ENCODE measurements at places on chromosomes 7 and 10.

- peak overlapping the region; percentile 75 for H3K4me3 ChIP-seq
- peaks cover 14% of the 10 kb centered on the region for H3K4me1 ChIP-seq
- no peaks in the 10 kb centered on the region for H3K36me3 ChIP-seq
- no peak overlapping the region for H3K27ac ChIP-seq
- H3K27me3 ChIP-seq = peaks cover 8% of the 10 kb centered on the region
Measured at GRCh38 chr7:159030490-159031134, 114.1 kb downstream of the VIPR2 start.

DNA sequence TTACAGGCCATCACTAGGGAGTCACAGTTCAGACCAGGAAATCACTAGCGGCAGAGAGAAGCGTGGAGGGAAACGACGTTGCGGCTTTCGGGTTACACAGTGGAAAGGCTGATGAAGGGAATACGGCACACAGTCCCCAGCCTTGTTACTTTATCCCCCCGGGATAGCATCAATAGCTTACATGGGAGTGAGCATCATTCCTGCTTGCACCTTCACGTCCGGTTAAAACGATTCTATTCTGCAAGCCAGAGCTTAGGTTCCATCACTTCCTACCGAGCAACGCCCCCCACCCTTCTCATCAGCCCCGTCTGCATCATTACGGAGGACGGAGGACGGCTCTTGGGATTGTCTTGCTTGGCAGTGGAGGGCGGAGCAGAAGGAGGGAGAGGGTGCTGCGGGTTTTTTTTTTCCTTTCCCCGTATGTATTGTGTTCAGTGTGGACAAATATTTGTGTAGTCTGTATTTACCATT, 124.9 kb downstream of the CLEC2L start:
- no peak for DNase-seq
- peaks cover 5% of the 10 kb centered on the region for H3K36me3 ChIP-seq
- peaks cover 63% of the 10 kb centered on the region for H3K4me1 ChIP-seq
- H3K4me3 ChIP-seq = peak overlapping the region; percentile 30
- H3K27me3 ChIP-seq = no peaks in the 10 kb centered on the region

DNA sequence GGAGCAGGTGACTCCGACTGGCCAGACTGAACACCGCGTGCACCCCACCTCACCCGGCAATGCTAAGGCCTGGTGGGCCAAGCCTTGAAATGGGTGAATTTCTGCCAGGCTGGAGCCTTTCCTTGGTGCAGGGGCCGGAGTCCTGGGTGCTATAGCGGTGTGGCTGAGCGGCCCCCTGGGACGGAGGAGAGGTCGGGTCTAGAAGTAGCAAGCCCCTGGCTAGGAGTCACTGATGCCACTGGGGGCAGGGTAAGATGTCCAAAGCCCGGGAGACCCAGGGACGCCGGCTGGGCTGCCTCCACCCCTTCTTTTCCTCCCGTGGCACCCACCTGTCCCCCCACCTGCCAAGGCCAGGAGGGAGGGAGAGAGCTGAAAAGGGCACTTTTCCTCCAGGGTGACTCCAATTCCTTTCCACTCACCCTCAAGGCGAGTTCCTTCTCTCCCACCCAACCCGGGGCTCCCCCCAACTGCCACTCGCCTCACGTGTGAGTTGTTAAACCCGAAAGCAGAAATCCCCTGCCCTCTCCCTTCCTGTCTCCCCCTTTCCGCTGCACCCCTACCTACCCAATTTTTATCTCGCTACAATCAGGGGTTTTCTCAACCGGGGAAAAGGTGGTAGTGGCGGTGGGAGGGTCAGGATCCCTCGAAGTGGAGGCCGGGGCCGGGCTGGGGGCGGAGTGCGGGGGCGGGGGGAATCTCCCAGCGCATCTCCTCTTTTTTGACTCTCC, 6.0 kb upstream of the GATA3 start:
- no peak for DNase-seq
- peaks cover 77% of the 10 kb centered on the region for H3K27me3 ChIP-seq
- H3K4me1 ChIP-seq = peaks cover 13% of the 10 kb centered on the region

- H3K4me3 ChIP-seq = no peak overlapping the region
- no peak overlapping the region for H3K27ac ChIP-seq
- peaks cover 3% of the 10 kb centered on the region for H3K36me3 ChIP-seq
- no peaks in the 10 kb centered on the region for H3K4me1 ChIP-seq
- H3K27me3 ChIP-seq = peaks cover 29% of the 10 kb centered on the region
Measured at GRCh38 chr10:126373147-126373546, 15.1 kb downstream of the ADAM12 start.

DNA sequence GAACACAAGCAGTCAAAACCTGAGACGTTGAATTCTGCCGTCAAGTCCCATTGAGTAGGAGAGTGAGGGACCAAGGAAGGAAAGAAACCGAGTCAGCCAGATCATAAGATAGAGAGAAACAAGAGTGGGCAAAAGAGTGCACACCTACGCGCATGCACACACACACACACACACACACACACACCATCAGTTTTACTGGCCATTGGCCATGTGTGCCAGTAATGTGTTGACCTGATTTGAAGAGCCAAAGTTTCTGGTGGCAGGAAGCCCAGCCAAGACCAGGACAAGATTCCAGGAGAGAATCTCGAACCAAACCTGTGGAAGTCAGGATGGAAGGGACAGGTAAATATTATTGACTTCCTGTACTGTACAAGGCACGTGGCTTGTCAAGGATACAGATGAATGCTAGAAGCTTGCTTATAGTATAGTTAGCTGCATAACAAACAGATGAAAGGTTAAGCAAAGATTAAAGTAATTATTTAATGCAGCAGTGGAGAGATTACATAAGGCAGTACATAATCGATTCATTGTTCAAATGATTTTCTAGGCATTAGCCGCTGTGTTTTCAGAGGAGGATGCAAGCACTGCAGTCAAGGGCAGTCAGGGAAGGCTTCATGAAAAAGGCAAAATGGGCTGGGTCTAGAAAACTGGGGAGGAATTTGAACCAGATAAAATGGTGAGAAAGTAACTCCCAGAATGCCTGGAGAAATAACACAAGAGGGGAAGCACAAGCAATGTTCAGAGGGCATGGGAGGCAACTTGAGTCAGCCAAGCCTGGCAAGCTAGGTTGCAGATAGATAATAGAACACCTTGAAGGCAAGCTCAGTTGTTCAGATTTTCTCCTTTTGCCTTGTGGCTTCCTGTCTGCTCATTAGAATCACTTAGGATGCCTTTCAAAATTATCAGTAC, 2.7 kb upstream of the HYCC1 start:
- no peak overlapping the region for H3K4me3 ChIP-seq
- peaks cover 5% of the 10 kb centered on the region for H3K4me1 ChIP-seq
- H3K27ac ChIP-seq = no peak overlapping the region
- H3K36me3 ChIP-seq = no peaks in the 10 kb centered on the region
- no peaks in the 10 kb centered on the region for H3K27me3 ChIP-seq
- no peak for DNase-seq

GRCh38 chr10:3792710-3793219, 7.8 kb upstream of the KLF6 start:
- no peak for DNase-seq
- no peaks in the 10 kb centered on the region for H3K36me3 ChIP-seq
- no peaks in the 10 kb centered on the region for H3K27me3 ChIP-seq
- H3K27ac ChIP-seq = no peak overlapping the region
- no peak overlapping the region for H3K4me3 ChIP-seq

Data from progenitor cell of endocrine pancreas (in vitro differentiated cells).